Glutamatergic neuron (in vitro differentiated cells): ENCODE measurements at places on chromosomes 16 and 17.

GRCh38 chr16:30628628-30629540, 18.7 kb upstream of the ZNF689 start:
- DNase-seq = peak; percentile 94

GRCh38 chr17:55416000-55416399, 5.6 kb downstream of the MMD start:
- no peak for DNase-seq

GRCh38 chr17:59508999-59509625, 56.3 kb upstream of the DHX40 start:
- no peak for DNase-seq

DNA sequence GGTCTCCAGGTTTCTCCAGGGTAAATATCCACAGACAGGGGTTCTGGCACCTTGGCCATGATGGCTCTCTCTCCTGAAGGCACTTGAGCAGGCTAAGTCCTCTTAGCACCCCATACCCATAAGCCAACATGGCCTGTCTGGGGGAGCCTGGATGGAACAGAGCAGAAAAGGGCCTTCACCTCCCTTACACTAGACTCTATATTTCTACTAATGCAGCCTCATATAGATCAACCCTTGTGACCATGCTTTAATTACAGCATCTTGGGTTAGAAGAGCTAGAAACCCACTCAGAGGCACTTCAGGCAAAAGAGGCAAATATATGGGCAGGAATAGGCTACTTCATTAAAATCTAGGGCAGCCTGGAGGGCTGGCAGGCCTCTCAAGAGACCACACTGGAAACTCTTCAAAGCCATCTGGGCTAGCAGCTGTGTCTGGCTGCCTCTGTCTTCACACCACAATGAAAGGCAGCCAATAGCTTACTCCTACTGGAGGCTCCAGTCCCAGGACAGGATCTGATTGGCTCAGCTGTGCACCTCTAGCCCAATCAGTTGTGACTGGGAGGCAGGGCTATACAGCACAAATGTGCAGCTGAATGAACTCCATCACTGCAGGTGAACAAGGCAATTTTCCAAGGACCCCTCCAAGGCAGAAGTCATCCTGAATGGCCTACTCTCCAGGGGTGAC, 4.7 kb upstream of the CDT1 start:
- DNase-seq = no peak

DNA sequence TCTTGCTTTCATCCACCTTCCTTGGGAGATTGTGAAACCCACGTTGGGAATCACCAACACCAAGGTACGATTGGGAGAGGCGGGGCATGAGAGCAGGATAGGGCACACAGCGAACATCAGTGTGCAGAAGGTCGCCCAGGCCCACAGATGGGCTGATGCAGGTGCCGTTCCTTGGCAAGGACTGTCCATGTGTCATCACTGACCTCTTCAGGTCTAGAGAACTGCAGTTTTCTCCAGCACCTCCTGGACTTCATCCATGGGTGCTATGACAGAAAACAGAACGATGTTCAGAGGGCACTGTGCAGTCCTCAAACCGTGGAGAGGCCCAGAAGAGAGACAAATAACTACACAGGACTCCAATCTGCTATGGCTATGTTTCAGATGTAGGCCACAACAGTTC, 23.9 kb upstream of the TAT start:
- no peak for DNase-seq

DNA sequence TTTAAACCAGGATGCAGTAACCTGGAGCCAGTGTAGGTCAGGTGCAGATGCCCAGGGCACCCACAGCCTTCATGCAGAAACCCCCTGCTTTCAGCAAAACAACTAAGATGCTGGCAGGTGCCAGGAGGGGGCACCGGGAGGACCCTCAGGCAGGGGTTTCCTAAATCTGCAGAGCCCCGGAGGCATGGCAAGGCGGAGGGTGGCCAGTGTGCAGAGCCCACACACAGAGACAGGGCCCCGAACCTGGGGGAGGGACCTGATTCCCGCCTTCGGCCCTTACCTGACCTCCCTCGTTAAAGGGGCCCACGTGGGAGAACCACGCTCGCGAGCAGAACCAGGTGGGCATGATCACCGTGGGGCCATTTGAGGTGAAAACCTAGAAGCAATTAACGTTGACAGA, 114.0 kb upstream of the METRNL start:
- no peak for DNase-seq

- no peak for DNase-seq
Observed at GRCh38 chr17:10035885-10036284, 130.8 kb upstream of the RCVRN start.

DNA sequence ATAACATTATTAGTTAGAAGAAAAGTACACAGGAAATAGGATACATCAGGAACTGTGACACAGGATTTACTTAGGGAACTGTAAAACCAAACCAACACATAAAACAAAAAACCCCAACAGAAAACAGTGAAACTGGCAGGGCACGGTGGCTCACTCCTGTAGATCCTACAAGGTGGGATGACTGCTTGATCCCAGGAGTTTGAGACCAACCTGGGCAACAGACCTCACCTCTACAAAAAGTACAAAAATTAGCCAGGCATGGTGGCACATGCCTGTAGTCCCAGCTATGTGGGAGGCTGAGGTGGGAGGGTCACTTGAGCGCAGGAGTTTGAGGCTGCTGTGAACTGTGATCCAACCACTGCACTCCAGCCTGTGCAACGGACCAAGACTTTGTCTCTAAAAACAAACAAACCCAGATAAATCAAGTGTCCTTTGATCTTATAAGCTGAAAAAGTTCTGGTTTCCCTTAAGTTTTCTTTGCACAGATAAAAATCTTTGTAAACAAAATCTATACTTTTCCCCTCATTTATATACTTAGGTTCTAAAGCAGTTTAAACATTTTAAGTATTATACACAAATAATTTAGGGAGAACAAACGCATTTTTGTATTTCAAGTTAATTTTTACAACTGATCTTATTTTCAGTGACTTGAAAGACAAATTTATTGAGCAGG, 111.5 kb upstream of the TOB1 start:
- no peak for DNase-seq

DNA sequence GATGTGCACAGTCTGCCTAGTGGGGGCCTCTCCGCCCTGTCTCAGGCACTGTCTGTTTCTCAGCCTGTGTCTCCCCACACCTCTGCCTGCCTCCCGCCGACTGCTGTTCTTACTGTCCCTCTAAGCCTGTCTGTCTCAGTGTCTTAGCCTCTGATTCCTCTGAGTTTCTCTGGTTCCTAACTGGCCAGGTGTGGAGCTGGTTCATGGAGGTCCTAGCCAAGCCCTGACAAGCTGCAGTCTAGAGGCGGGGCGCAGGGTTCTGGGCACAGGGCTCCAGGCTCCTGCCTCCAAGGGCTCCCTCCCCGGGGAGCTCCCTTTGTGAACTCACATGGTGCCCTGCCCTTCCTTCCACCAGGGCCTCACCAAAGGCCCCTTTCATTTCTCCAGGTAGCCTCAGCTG, 19.4 kb downstream of the C17orf100 start:
- DNase-seq = no peak

GRCh38 chr16:75301804-75302203, 50.4 kb upstream of the BCAR1 start:
- no peak for DNase-seq

DNA sequence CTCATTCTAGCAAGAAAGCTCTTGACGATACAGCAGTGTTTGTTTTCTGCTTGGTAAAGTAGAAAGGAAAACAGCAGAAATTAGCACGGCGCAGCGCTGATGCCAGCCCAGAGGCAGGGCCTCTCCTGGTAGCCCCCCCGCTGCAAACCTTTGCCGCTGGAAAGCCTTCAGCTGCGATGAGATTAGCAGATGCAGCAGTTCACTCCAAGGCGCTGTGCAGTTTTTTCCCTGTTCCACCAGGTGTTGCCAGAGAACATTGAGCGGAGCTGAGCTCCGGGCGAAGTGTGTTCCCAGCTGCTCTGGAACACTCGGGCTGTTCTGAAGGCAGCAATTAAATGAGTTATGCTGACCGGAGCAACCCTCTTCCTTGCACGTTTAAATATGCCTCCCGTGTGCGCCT, 72.5 kb downstream of the RBFOX1 start:
- DNase-seq = peak; percentile 54

GRCh38 chr17:61131585-61131984, 268.1 kb upstream of the TBX2 start:
- DNase-seq = no peak

- no peak for DNase-seq
Observed at GRCh38 chr16:76583945-76584344, 306.7 kb downstream of the CNTNAP4 start.

GRCh38 chr17:36198831-36199465, 2.4 kb upstream of the CCL3L1 start:
- DNase-seq = no peak

DNA sequence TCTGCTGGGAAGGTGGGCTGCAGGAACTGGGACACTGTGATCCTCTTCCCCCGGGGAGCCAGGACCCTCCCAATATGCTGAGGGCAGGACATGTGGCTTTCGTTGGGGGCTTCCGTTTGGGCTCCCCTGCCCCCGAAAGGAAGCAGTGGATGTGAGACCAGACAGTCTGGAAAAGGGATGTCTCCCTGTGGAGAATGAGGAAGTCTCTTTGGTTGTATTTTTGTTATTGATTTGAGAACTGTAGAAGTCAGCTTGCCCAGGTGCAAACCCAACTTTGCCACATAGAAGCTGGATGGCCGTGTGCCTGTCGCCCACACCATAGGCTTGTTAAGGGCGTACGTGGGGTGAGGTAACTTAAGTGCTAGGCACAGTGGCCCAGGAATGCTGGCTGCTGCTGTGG, 18.8 kb downstream of the LLGL2 start:
- DNase-seq = no peak

GRCh38 chr17:37220607-37220953, 155.2 kb upstream of the C17orf78 start:
- DNase-seq = peak; percentile 55

DNA sequence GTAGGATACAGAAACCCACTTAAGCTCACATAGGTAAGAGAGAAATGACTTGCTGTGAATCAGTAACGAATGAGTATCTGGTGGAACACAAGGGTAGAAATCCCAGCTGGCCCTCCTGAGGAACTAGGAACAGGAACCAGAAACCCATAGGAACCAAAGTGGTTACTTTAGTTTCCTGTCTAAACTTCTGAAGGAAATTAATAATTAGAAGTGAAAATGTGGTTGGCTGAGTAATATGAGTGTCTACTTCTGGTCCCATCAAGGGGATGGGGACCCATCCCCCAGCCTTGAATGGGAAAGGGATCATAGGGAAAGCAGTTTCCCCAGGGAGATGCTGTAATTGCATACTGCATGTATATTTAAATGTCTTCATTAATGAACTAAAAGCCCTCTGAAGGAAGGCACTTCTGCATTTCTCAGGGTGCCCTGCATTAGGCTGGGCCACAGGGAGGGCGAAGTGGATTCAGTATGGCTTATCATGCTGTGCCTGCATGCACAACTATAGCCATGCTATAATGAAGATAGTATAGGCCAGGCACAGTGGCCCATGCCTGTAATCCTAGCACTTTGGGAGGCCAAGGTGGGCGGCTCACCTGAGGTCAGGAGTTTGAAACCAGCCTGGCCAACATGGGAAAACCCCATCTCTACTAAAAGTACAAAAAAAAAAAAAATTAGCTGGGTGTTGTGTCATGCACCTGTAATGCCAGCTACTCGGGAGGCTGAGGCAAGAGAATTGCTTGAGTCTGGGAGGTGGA, 45.6 kb downstream of the CYB5B start:
- no peak for DNase-seq

- no peak for DNase-seq
Observed at GRCh38 chr17:42023524-42024349, 3.8 kb downstream of the NKIRAS2 start.

GRCh38 chr16:65070831-65071432, 50.9 kb downstream of the CDH11 start:
- no peak for DNase-seq

- DNase-seq = no peak
Observed at GRCh38 chr16:62863139-62863538, 826.9 kb upstream of the CDH8 start.

GRCh38 chr16:67310561-67310960, 16.0 kb downstream of the KCTD19 start:
- DNase-seq = no peak

DNA sequence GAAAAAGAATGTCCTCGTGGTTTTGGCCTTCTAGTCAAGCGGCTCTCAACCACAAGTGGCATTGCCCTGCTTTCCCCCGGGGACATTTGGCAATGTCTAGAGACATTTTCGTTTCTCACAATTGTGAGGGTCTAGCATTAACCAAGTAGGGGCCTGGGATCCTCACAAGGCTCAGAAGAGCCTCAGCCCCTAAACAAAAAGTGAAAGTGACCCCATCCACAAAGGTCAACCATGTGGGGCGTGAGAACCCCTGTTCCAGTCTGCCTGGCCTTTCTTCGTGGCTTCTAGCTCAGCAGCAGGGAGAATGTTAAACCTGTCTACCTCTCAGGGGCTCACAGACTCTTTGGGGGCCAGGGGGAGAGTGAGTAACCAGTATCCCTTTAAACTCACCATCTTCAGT, 4.8 kb upstream of the RPL38 start:
- DNase-seq = no peak

DNA sequence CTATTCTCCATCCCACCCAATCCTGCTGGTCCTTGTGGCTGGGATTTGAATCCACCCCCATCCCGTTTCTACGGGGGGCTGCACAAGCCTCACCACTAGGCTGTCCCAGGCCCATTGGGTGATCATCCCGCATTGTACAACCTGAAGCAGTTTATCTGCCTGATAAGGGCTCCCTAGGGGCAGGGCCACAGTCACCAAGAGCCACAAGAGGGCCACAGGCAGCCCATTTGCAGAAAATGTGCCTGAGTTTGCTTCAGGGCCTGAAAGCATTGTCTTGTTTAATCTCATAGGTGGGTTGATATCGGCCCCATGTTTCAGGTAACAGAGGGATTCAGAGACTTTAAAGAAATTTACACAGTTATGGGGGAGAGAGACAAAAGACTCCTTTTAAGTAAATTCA, 245.0 kb downstream of the CPPED1 start:
- no peak for DNase-seq

DNA sequence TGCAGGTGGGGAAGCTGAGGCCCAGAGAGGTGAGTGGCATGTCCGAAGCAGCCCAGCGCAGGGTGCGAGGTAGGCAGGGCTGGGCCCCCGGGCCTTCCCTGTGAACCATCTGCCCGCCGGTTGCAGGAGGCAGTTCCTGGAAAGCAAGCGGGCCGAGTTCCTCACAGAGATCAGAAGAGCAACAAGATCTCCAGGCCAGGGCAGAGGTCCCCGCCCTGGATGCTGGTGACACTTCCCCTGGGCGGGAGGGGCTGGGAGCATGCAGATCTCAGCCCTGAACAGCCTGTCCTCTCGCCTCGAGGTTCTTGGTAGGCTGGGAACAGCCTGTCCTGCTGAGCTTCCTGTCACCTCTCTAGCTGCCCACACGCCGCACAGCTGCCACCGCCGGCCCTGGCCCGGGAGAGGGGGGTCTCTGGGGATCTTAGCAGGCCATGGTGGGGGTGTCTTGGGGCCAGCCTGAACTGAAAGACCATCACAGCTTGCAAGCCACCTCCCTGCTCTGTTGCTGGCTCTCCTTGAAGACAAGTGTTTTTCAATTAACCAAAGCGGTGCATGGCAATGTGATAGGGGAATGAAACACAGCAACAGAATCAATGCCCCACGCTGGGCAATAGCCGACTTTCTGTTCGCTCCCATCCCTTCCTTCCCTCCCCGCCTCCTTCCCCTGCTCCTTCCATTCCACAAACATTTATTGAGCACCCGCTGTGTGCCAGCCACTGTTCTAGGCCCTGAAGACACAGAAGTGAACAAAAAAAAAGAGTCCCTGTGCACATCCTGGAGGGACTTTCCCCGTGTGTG, 31.7 kb downstream of the SOCS1 start:
- DNase-seq = peak; percentile 69

- DNase-seq = no peak
Observed at GRCh38 chr16:11354733-11355574, 9.7 kb downstream of the RMI2 start.
